ENCODE measurements at places on chromosomes 3 and 15. TPM values are rescaled to one million over a fixed set of nuclear protein-coding genes. Genes with fewer than 3 reads are reported as not detected.

Gene PODXL2
- total RNA-seq, result 12.1 TPM

Gene FMN1
- total RNA-seq, result 10.0 TPM

Gene HIGD1A
- total RNA-seq, result 71.4 TPM

Gene ACAN
- 2.7 TPM for total RNA-seq

Gene MAGI1
- 64.6 TPM for total RNA-seq

Gene SNURF
- total RNA-seq, result 30.3 TPM

Gene WDR93
- total RNA-seq, result not detected

Gene PLXND1
- total RNA-seq, result 319 TPM

Gene CDC25A
- total RNA-seq, result 0.58 TPM

Gene BTLA
- 0.45 TPM for total RNA-seq

Gene CCDC9B
- total RNA-seq, result 37.8 TPM

DNA sequence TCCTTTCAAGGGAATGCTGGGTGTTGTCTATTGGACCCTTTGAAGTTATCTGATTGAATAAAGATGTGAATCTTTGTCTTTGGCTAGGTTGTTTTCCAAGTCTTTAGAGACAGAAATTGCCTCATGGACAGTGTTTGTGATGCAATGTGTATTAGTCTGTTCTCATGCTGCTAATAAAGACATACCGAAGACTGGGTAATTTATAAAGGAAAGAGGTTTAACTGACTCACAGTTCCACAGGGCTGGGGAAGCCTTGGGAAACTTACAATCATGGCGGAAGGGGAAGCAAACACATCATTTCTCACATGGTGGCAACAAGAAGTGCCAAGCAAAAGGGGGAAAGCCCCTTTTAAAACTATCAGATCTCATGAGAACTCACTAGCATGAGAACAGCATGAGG is 88.8 kb upstream of the PLXND1 start:
- no peak for DNase-seq

DNA sequence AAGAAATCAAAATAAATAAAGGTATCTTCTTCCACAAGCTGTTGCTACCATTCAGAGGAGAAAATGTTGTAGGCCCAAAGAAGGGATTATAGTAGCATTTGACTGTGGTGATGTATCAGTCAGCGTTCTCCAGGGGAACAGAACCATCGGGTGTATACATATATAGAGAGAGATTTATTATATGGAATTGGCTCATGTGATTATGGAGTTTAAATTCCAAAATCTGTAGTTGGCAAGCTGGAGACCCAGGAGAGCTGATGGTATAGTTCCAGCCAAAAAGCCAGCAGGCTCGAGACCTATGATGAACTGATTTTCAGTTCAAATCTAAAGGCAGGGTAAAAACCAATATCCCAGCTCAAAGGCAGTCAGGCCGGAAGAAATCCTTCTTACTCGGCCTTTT is 7.4 kb upstream of the SPG21 start:
- DNase-seq, result no peak

DNA sequence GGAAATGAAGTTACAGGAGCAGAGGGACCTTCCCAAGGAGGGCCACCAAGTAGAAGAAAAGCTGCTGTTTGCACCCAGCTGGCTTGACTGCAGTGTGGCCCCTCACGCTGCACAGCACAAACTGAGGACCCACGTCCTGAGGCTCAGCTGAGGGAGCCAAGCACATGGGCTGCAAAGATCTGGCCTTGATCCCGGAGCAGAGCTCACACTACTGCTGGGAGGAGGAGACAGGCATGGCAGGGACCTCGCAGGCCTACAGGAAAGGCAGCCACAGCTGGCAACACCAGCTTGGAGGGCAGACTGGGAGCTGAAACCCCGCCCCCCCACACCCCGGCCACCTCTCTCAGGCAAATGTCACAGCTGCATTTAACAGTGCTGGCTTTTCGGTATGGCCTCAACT is 39.7 kb downstream of the KLHL25 start:
- DNase-seq, result peak; percentile 59

DNA sequence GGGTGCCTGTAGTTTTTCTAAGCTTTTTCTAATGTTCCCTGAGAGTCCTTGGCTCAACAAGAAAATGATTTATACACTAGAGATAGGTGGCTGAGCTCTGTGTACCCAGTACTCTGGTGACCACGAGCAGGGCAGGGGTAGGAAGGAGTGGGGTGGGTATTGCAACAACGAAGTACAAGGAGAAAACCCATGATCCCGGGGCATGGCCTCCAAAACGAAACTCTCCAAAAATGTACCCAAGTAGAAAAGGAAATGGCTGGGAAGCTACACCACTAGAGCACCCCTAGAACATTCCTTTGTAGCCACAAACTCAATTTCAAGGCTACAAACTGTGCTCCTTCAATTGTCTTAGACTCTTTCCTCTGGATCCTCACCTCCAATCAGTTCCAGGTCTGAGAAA is 138.9 kb downstream of the DUT start:
- DNase-seq, result no peak

DNA sequence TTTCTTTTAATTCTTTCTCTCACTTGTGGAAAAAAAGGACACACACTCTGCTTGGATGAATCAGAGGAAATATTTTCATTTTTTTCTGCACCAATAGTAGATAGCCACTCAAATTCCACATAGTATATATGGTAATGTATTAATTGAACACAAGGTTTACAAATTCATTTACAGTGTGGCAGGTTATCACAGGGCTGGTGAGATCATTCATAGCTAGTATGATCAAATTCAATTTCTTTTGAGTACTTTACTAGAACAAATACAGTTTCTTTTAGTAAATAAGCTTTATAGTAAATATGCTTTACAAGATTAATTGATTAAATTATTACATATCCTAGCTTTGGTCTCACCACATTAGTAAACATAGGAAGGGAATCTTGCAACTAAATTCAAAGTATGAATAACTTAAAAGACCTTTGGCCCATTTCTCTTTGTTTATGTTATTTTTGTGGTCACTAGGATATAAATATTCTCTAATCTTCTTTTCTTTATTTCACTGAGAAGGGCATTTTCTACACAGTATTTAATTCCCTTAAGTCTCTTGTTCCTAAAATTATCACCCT is 40.1 kb upstream of the PARP14 start:
- no peak for DNase-seq

DNA sequence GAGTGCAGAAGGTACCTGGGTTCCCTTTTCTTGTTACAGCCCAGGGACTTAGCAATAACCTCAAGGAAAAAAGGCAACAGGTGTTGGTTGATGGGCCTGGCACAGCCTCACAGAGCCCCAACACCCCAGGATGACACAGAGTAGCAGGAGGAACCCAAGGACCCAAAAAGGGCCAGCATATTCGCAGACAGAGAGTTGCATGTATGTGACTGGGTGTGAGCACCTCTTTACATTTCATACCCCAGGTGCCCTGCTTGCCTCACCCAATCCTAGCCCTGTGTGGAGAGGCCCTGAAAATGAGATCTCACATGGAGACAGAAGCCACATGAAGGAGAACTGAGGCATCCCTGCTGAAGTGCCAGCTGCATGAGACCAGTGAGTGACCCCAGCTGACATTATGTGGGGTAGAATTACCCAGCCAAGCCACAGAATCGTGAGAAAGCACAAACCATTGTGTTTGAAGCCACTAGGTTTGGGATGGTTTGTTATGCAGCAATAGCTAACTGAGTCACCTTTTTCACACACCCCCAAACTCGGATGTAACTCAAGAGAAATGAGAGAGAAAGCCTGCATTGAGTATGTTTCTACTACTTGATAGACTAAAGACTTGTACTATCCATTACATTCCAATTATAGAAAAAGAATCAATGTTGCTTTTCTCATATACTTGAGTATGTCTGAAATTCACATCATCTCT is 26.2 kb upstream of the HHATL start:
- no peak for DNase-seq

- no peak for DNase-seq
Observed at GRCh38 chr3:149333176-149333859, at the start of gene TM4SF18. Gene TM4SF18, minus strand, starts transcription at chr3:149333636. Its CDS starts 254 bp downstream, at chr3:149333382.

GRCh38 chr3:108877901-108878300 is 55.3 kb downstream of the TRAT1 start:
- no peak for DNase-seq

- no peak for DNase-seq
Observed at GRCh38 chr3:166706094-166706493, 674.0 kb downstream of the ZBBX start.

DNA sequence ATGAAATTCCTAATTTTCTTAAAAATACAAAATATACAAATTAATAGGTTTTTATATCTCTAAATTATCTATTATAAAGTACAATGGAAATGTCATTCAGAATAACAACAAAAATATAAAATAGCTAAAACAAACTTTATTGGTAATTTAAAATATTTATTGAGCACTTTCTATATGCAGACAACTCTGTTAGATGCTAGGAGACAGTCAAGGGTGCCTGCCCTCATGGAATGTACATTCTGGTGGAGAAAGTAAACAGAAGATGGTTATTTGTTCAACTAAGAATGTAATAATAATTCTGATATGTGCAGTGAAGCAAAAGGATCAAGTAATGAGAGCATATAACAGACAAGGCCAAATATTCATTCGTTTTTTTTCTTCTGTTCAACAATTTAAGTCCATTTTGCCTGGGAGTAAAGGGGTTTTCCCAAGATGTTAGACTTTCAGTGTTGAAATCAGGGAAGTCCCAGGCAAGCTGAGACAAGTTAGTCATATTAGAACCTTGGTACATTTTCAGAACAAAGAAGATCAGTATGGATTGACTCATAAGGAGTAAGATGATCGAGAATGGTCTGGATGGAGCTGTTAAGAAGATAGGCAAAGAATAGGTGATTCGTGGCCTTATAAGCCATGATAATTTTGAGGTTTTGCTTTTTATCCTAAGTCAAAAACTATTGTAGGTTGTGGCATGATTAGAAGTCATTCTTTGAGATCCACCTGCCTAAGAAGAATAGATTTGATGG is 150.2 kb upstream of the MLF1 start:
- no peak for DNase-seq

GRCh38 chr15:61702224-61703020 is 357.8 kb downstream of the VPS13C start:
- no peak for DNase-seq

GRCh38 chr15:75713338-75713895 is 769 bp upstream of the CSPG4 start:
- DNase-seq, result peak; percentile 82

DNA sequence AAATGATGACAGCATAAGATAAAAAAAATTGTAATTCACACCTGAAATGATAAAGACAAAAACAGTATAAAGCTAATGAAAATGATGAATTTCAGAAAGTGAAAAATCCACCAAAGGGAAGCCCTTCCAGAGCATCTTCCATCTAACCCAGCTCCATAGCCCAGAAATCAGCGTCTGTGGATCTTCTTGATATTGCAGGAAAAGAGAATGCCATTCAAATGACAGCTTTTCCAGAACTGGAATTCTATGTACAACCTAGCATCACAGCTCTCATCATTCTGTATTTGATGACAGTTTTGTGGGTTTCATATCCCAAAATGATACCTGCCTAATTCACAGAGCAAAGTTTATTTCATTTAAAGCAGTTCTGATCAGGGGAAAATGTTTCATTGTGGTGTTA is 267.3 kb downstream of the FHIT start:
- no peak for DNase-seq

DNA sequence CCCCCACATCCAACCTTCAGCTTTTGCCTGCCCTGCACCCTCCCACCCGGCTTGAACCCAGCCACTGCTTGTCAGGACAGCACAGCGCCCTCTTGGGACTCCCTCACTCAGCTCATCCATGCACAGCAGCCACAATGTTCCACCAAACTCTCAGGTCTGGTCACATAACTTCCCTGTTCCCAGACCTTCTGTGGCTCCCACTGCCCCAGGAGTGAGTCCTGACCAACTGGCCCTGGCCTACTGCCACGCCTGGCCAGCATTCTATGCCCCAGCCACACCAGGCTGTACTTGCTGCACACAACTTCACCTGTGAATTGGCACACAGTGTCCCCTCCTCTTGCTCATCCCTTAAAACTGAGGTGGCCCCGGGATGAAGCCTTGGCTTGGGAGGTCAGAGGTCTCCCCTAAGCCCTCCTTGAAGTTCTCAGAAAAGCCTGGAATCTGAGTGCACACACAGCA is 21.0 kb downstream of the PLXNB1 start:
- peak; percentile 48 for DNase-seq

DNA sequence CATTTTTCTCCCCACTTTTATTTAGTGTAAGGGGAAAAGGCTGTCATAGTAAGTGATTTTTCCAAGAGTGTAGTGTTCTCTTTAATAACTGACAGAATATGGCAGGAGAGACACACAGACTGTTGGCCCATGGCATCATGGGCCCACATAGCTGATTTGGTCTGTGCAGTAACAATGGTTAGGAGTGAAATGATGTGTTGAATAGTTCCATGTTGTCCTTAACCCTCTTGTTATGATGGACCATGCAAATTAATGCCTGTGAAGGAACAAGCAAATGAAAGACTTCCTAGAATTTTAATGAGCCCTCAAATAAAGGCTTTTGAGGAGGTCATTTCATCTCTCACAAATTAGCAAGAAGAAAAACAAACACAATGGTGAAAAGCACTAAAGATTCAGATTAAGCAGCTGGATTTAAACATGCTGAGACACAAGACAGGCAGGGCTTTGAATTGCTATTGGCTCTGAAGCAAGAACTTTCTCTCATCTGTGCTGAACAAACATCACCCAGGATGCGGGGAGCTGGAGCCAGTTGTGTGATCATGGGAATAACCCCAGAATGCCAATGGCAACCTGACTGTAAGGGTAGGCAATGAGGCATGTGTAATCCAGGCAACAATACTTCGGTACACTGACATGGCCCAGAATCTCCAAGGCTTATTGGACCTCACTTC is 136.7 kb upstream of the VEPH1 start:
- DNase-seq, result no peak

DNA sequence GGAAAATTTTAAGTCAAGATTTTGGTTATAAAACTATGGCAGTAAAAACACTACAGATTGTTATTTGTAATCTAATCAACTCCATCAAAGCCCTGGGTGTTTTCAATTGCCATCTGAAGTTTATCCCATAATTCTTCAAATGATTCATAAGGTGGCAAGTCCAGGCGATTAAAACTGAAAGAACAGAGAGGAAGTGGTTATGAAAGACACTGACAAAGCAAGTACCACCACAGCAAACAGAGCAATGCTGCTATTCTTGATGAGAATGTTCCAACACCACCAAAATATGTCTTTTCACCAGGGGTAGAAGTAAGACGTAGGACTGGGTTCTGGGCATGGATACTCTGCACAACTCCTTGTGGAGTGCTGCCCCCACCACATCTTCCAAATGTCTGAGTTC is 86.9 kb upstream of the PRTG start:
- DNase-seq, result no peak

DNA sequence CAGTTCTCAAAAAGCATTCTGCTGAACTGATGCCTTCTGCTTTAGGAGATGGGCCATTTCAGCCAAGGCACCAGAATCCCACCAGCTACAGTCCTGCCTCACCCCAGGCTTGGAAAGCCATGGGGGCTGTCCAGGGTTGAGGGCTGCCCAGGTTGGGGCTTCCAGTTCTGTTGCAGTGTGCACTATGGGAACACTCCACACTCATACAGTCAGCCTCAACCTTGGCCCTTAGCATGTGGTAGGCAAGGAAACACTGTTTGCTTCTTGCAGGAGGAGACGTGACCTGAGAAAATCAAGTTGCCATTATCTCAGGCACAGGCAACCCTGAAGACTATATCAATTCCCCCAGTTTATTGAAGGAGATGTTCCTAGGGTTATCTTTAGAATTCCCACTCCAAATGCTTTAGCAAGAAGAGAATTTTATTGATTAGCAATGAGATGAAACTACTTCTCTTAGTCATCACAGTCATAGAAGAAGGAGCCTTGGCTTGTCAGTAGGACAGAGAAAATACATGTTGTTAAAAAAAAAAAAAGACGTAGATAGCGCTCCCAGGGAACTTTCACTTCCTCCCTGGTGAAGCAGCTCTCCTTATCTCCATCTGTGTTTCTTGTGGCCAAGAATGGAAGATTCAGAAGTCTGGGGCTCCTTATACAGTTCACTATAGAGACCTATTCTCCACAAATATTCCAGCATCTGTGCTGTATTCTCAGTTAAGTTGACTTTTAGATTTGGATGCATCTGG is 38.3 kb upstream of the IL12A start:
- DNase-seq, result no peak
